SW480 (cell line): ENCODE measurements at places on chromosomes 5 and 9.

- DNase-seq: no peak
These were observed 10.6 kb downstream of the MYOZ3 start for GRCh38 chr5:150671509-150672236.

DNA sequence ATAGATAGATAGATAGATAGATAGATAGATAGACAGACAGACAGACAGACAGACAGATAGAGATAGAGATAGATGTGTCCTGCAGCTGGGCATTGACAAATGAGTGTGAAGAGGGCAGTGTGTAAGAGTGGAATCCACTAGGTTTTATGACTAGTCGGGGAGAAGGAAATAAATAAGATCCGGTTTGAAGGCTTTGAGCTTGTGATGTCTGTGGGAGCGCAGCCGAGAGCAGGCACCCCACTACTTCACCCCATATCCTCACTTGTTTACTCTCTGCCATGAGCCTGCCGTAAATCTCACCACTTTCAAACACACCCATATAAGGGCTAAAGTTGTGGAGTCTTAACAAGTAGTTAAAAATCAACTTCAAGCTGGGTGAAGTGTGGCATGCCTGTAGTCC, 1.4 kb upstream of the SUSD1 start:
- DNase-seq: no peak

DNA sequence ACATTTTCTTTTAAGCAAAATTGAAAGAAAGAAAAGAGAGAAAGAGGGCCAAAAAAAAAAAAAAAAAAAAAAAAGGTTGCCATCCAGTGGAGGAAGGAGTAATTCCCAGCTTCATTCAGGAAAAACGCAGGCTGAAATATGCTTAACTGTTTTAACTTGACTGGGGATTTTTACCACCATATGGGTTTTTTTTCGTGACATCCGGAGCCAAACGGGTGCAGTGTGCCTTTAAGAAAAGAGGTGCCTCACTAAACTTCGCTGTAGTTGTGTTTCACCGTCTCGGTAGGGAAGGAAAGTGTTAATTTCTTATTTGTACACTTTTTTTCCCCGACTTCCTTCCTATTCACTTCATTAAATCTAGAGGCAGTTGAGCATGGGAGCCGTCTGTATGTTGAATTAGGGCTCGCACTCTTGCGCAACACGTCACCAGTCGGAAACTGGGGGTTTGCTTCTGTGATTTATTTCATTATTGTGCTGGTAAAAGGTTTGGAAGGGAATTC, 143.0 kb downstream of the SMARCA2 start:
- DNase-seq: peak; percentile 62

GRCh38 chr9:115084709-115085108, 33.2 kb downstream of the TNC start:
- no peak for DNase-seq

DNA sequence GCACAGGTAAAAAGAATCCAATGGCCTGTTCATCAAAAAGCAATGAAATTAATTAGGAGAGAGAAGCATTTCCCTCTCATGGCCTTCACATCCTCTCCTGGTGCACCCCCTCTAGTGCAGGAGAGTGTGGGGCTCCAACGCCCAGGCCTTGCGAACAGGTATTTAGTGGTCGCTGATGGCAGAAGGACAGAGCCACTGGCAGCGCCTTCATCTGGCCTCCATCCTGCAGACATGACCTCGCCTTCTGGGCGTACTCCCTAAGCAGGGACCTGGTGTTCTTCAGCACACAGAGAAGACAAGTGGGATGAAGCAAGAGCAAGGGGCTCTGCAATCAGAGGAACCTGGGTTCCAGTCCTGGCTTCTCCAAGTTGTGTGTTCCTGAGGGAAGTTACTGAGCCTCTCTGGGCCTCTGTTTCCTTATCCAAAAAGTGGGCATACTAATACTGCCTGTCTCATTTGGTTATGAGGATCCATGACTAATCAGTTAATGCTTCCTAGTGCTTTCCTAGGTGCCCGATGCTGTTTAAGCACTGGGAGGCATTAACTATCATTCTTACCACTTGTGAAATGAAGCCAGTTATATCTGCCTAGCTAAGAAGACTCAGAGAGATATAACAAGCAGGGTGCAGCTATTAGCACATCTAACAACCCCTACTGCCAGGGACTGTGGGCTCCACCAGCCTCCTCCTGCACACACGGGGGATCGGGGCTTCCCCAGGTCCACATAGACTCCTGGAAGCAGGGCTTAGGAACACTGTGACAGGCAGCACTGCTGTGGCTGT, 77.3 kb downstream of the SEMA4D start:
- no peak for DNase-seq

GRCh38 chr5:11477786-11478185, 426.5 kb downstream of the CTNND2 start:
- DNase-seq: no peak

- DNase-seq: no peak
These were observed 176.6 kb upstream of the C9orf72 start for GRCh38 chr9:27749838-27750237.

GRCh38 chr5:167759057-167759821, 532.2 kb upstream of the WWC1 start:
- DNase-seq: peak; percentile 49

GRCh38 chr9:438961-439768, 224.5 kb downstream of the DOCK8 start:
- DNase-seq: peak; percentile 9

- no peak for DNase-seq
These were observed 40.3 kb upstream of the LRRC70 start for GRCh38 chr5:62538017-62538942.

DNA sequence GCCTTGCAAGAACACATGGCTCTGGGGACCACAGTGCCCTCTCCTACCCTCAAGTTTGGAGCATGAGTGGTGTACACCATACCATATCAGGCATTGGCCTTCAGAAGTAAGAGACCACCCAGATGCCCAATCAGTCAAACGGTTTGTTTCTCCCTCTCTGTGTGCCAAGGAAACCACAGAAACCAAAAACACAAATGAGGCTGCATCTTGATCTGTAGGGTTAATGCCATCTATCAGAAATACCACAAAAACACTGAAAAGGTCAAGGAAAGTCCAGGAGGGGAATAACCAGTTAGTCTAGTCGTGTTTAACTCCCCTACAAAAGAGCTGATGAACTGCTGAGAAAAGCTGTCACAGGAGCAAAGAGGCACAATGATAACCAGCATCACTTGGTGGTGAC, 78.4 kb downstream of the INSYN2B start:
- DNase-seq: no peak
